ENCODE measurements at places on chromosomes 11 and 22. TPM values are rescaled to one million over a fixed set of nuclear protein-coding genes. Genes with fewer than 3 reads are reported as not detected.

The SEPTIN3 gene
- 0.42 TPM for total RNA-seq

The RAB36 gene
- total RNA-seq, result 4.8 TPM

The IL18 gene
- 0.68 TPM for total RNA-seq

The JAML gene
- total RNA-seq, result not detected

The MMP27 gene
- total RNA-seq, result not detected

The ACTN3 gene
- total RNA-seq, result not detected

DNA sequence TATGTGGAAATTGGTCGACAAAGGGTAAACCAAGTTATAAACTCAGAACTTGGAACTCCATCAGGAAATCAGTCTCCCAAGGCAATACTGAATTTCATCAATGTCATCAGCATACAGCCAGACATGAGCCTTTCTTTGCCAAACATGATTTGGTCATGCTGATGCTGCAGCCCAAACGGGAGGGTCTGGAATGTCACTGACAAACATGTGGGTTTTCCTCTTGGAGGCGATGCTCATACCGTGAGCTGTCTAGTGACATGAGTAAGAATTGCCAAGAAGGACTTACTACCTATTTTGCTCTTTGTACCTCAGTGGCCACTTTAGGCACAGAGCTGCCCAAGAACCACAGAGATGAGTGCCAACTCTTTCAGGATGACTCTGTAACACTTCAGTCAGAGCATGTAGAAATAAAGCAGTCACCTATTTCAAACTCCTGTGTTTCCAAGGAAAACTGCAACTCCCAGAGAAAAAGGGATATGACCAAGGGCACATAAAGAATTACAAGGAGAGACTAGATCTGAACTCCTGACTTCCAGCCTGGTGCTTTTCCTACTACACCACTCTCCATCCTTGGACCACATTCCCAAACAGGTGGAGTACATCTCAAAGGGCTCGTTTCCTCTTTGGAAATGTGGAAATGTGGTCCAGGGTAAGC, 24.3 kb upstream of the MRGPRX2 start:
- no peaks in the 10 kb centered on the region for H3K4me1 ChIP-seq
- no peak for DNase-seq
- H3K27ac ChIP-seq, result no peak overlapping the region
- H3K36me3 ChIP-seq, result no peaks in the 10 kb centered on the region
- peaks cover 20% of the 10 kb centered on the region for H3K27me3 ChIP-seq

GRCh38 chr11:111521135-111521534, 6.6 kb downstream of the HOATZ start:
- no peaks in the 10 kb centered on the region for H3K27me3 ChIP-seq
- no peaks in the 10 kb centered on the region for H3K4me1 ChIP-seq
- DNase-seq, result no peak

- peak overlapping the region; percentile 85 for H3K27ac ChIP-seq
- H3K4me3 ChIP-seq, result no peak overlapping the region
- H3K27me3 ChIP-seq, result no peaks in the 10 kb centered on the region
- H3K4me1 ChIP-seq, result peaks cover 67% of the 10 kb centered on the region
- no peaks in the 10 kb centered on the region for H3K36me3 ChIP-seq
- DNase-seq, result peak; percentile 42
Measured at GRCh38 chr11:130773244-130773820, 142.9 kb downstream of the SNX19 start.

GRCh38 chr11:3946455-3947017, 91.1 kb downstream of the STIM1 start:
- no peaks in the 10 kb centered on the region for H3K27me3 ChIP-seq
- H3K36me3 ChIP-seq, result no peaks in the 10 kb centered on the region
- peak overlapping the region; percentile 79 for H3K27ac ChIP-seq

DNA sequence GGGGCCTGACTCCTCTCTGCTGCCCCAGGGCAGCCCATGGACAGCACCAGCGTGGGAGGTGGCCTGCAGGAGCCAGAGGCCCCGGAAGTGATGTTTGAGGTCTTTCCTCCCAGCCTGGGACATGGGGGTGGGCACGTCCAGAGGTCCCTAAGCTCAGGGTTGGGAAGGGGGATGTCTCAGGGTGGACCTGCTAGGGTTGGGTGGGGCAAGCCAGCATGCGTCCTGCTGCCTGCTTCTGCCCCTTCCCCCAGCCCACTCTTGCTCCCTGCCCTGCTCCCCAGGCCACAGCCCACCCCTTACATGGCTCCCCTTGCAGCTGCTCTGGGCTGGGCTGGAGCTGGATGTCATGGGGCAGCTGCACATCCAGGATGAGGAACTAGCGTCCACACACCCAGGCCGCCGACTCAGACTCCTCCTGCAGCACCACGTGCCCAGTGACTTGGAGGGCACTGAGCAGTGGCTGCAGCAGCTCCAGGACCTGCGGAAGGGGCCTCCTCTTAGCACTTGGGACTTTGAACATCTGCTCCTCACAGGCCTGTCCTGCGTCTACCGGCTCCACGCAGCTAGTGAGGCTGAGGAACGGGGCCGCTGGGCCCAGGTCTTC, 1.3 kb downstream of the FAM180B start:
- peaks cover 13% of the 10 kb centered on the region for H3K36me3 ChIP-seq
- no peak overlapping the region for H3K27ac ChIP-seq
- no peak for DNase-seq
- no peaks in the 10 kb centered on the region for H3K4me1 ChIP-seq
- H3K27me3 ChIP-seq, result no peaks in the 10 kb centered on the region

- H3K36me3 ChIP-seq, result no peaks in the 10 kb centered on the region
- no peak for DNase-seq
- no peaks in the 10 kb centered on the region for H3K27me3 ChIP-seq
- peaks cover 18% of the 10 kb centered on the region for H3K4me1 ChIP-seq
- peak overlapping the region; percentile 23 for H3K27ac ChIP-seq
Measured at GRCh38 chr11:95567685-95568084, 221.9 kb downstream of the FAM76B start.

DNA sequence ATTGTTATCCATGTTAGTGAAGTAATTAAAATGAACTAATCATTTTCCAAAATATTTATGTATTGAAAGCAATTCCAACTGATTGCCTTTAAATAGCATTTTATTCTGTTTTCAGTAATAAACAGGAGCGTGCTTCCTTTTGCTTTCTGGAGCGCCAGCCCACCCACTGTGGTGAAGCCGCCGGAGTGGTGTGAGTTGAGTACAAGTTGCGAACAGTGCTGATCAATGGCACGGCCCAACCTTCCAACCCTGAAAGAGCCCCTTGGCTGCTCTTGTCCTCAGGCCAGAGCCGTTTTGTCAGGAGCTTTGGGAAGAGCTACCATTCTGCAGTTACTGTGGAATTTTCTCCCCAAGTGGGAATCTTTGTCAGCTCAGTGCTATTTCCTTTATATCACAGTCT, 42.8 kb downstream of the NTM start:
- H3K27ac ChIP-seq, result no peak overlapping the region
- peaks cover 5% of the 10 kb centered on the region for H3K27me3 ChIP-seq
- H3K4me1 ChIP-seq, result no peaks in the 10 kb centered on the region

DNA sequence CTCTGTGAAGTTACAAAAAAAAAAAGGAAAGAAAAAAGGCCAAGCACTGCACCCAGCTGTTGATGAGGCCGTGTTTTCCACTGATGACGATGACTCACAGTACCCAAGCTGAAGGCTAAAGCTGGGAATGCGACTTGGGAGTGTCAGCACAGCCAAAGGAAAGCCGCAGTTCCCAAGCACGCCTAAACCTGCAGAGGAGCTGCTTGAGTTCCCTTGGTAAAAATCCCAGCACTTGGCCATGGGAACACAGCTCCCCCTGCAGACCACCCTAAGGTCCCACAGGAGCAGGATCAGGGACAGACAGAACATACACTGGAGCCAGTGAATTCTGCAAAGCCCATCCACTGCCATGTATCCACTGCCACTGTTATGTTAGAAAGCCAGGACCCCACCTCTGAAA, 39.9 kb downstream of the SERGEF start:
- no peak overlapping the region for H3K4me3 ChIP-seq
- H3K36me3 ChIP-seq, result peaks cover 14% of the 10 kb centered on the region
- H3K27ac ChIP-seq, result no peak overlapping the region
- DNase-seq, result no peak
- H3K4me1 ChIP-seq, result no peaks in the 10 kb centered on the region

All from osteocyte (in vitro differentiated cells).